ENCODE measurements at places on chromosomes 4 and X. TPM values are rescaled to one million over a fixed set of nuclear protein-coding genes. Genes with fewer than 3 reads are reported as not detected.

EPHA5 gene
- polyA plus RNA-seq, result 0.79 TPM

PSAPL1 gene
- not detected for polyA plus RNA-seq

DNA sequence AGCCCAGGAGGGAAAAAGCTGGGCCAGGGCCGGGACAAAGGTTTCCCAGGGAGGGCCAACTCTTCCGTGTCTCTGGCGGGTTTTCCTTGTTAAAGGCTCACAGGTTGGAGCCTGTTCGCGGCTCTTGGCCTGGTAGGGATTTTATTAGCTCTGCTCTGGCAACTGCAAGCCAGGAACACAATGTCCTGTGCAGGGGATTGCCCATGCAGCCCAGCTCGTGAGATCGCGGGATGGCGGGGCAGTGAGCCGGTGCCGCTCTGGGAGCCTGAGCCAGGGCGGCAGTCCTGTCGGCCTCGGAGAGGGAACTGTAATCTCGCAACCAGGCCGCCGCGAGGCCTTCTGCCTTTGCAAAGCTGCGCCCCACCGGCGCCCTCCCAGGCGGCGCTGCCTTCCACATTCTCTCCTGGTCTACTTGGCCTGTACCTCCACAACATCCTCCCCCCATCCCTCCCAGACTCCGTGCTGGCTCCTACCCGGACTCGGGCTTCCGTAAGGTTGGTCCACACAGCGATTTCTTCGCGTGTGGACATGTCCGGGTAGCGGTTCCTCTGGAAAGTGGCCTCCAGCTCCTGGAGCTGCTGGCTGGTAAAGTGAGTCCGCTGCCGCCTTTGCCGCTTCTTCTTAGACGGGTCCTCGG is 2.1 kb downstream of the PITX2 start:
- no peak for DNase-seq

GRCh38 chr4:25870081-25870480 is 7.3 kb upstream of the SEL1L3 start:
- DNase-seq, result no peak

DNA sequence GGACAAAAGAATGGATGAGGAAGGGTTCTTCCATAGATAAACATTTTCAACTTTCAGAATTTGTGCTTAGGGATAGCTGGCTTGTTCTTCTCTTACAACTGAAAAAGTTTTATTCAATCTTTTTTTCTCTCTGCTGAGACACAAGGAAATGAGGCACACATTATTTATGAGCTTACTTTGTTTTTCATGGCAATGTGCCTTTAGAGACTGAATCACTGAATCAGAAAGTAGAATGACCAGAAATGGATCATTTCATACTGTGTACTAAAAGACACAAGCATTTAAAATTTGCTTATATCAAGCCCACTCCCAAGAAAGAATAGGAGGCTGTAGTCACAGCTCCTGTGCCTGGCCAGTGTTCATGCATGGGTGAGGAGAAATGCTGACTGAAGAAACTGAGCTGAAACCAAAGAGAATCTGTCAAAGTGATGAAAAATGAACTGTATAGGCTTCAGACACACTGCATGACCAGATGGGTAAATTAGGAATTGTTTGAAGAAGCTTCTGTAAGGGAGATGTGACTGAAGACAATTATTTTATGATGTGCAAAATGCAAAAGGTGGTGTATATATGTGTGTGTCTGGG is 413.8 kb downstream of the RAPGEF2 start:
- DNase-seq, result no peak

DNA sequence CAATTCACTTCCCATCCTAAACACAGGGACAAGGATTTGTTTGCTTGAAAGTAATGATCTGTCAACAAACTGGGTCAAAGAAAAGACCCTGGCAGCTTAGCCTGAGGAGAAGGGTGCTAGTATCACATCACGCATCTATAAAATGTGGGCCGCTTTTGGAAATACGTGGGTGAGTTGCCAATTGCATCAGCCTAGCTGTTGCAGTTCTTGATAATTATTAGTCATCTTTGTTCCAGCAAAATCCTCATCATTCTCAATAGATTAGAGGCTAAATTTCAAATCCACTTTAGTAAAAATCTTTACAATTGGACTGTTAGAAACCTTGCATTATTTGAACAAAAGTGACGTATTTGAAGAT is 33.6 kb upstream of the TAPT1 start:
- no peak for DNase-seq

GRCh38 chrX:115559672-115560071 is 1.3 kb upstream of the PLS3 start:
- DNase-seq, result no peak

DNA sequence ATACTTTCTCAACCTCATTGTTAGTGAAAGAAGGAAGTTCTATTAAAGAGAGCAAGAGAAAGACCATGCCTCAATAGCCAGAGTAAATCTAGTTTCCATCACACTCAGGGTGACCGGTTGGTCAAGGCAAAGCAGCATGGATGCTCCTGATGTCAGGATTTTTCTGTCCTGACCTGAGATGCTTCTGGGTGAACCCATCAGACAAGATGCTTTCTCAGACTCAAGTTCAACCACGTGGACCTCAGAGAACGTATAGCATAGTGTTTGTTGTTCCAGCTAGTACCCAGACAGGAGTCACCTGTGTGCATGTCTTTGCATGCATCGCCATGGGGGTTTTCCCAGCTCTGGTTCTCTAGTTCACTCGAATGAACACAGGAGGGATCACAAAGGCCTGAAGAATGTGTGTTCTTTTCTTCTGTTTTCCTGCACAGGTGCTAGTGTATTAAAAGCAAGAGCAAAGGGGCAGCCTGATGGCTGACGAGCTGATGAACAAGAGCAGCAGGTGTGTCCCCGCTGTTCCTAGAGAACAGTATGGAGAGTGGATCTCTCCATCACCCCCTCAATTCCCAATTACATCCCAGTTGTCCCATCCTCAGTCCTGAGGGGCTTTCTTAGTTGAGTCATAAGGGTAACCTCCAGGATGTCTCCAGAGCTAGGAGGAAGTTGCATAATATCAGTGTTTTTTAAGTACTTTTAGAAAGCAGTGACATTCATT is 110.5 kb upstream of the ENPP6 start:
- no peak for DNase-seq

DNA sequence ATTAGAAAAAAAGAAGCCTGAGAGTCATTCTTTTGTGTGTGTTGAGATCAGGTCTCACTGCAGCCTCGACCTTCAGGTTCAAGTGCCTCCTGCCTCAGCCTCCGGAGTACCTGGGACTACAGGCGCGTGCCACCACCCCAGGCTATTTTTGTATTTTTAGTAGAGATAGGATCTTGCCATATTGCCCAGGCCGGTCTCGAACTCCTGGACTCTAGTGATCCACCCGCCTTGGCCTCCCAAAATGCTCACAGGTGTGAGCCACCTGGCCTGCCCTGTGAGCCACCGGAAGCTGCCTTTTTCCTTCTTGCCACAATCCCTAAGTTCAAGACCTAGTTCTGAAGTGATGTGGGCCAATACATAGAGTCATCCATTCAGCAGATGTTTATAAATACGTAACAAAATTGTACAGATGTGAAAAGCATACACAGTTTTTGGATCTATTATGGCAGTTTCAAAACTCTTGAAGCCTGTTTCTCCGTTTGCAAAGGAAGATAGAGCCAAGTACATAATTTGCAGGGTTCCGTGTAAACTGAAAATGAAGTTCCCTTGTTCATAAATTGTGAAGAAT is 536 bp upstream of the CTSO start:
- no peak for DNase-seq

GRCh38 chr4:6917461-6918271 is 8.0 kb downstream of the TBC1D14 start:
- DNase-seq, result no peak
